ENCODE measurements at places on chromosomes 3 and 15.
A peak's percentile ranks its signal among the peaks of the same experiment; 100 is the strongest.

GRCh38 chr15:66782785-66783184 lies 80.7 kb downstream of the SMAD6 start:
- no peak for DNase-seq

DNA sequence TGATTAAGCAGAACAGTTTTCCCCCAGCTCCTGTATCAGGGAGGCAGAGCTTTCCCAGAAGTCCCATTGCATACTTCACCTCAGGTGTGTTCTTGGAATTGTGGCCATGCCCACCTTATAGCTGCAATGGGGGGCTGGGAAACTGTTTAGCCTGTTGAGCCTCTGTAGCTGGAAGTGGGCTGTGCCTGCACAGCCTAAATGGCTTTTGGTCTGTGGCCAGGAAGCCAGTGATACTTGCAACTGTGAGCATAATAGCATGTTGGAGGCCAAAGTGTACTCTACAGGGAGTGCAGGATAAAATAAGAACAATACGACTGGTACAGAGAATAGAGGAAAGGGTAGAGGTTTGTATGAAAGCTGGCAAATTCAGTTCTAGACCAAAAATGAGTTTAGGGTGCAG lies 248.5 kb downstream of the PTPRG start:
- DNase-seq = no peak

GRCh38 chr3:71101014-71101413 lies 482.5 kb downstream of the FOXP1 start:
- no peak for DNase-seq

- DNase-seq = no peak
Measured at GRCh38 chr15:96070636-96071035, 259.9 kb upstream of the NR2F2 start.

- DNase-seq = no peak
Measured at GRCh38 chr3:58137306-58137705, 73.5 kb downstream of the DNASE1L3 start.

- no peak for DNase-seq
Measured at GRCh38 chr15:67127331-67127664, 61.9 kb downstream of the SMAD3 start.

DNA sequence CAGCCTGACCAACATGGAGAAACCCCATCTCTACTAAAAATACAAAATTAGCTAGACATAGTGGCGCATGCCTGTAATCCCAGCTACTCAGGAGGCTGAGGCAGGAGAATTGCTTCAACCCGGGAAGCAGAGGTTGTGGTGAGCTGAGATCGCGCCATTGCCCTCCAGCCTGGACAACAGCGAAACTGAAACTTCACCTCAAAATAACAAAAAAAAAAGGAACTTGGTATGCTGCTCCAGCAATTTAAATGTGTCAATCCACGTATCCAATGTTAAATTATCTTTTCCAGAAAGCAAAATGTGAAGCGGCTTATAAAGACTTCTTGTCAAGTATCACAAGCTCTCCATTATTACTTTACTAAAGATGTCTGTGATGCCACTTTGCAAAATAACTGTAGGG lies 9.9 kb upstream of the ARIH1 start:
- DNase-seq = peak; percentile 52

GRCh38 chr15:38398134-38398533 lies 55.8 kb upstream of the FAM98B start:
- DNase-seq = no peak

DNA sequence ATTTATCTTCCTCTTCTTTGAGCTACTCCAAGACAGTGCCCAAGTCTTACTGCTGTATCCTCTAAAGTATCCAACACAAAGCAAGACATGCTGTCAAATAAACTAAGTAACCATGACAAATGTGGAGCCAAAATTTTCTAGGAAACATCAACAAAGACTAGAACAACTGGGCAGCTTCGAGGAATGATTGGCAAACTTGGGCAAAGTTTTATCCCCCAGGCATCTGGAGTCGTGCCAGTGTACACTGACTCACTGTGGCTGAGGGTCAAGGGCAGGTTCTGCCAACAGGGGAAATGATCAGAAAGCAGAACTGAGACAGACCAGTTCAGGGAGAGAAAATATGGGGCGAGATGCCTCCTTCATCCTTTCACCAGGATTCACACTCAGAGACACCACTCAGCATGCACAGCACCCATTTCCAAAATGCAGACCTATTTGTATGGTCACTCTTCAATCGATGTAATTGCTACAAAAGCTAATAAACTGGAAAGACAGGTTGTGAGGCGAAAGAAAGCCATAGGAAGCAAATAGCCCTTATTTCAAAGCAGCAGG lies 65.8 kb downstream of the MB21D2 start:
- peak; percentile 71 for DNase-seq

DNA sequence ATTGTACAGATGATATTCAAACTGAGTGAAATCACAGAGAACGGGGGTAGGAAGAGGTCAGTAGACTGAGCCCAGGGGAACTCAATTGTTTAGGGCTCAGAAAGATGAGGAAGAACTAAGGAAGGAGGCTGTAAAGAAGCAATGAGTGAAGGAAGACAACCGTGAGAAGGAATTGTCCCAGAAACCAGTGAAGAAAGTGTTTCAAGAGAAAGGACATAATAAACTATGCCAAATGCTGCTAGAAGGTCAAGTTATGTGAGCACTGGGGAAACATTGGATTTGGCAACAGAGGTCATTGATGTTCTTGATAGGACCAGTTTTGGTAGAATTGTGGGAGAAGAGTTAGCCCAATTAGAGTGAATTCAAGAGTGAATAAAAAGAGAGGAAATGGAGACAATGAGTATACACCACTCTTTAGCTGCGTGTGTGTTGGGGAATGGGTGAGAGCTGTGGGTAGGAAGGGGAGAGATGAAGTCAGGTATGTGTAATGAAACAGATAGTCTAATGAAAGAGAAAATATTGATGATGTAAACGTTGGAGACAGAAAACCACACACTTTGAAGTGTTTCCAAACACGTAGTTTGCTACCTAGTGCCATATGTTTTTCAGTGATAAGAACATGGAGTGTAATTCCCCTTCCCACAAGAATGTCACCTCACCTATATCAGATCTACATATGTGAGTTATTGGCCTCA lies 42.5 kb upstream of the MME start:
- no peak for DNase-seq
